ENCODE measurements at places on chromosomes 2 and 18. TPM values are rescaled to one million over a fixed set of nuclear protein-coding genes. Genes with fewer than 3 reads are reported as not detected.

- DNase-seq: no peak
These were observed 58.3 kb downstream of the ADNP2 start for GRCh38 chr18:80167331-80167730.

DNA sequence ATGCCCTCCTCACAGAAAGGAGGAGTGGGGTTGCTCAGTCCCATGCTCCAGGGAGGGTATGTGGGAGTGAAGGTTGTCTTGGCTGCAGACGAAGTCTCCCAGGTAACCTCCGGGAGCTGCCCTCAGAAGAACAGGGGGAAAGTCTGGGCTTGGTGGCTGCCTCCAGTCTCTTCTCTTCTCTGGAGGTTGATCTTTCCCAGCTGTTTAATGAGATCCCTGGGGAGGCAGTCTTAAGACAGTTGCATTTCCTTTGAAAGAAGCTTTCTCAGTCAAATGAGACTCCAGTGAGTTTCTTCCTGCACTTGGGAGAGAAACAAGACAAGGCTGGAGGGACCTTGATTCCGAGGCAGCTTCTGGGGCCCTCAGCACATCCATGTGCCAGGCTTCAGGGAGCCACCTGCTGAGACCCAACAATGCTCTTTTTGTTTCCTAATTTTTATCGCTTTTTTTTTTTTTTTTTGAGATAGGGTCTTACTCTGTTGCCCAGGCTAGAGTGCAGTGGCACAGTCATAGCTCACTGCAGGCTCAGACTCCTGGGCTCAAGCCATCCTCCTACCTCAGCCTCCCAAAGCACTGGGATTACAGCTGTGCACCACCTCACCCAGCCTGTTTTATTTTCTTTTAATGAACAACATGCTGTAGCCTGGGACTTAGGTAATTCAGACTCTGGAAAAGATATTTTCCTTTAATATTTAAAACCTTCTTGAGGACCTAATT, 71.7 kb upstream of the TPO start:
- no peak for DNase-seq

DNA sequence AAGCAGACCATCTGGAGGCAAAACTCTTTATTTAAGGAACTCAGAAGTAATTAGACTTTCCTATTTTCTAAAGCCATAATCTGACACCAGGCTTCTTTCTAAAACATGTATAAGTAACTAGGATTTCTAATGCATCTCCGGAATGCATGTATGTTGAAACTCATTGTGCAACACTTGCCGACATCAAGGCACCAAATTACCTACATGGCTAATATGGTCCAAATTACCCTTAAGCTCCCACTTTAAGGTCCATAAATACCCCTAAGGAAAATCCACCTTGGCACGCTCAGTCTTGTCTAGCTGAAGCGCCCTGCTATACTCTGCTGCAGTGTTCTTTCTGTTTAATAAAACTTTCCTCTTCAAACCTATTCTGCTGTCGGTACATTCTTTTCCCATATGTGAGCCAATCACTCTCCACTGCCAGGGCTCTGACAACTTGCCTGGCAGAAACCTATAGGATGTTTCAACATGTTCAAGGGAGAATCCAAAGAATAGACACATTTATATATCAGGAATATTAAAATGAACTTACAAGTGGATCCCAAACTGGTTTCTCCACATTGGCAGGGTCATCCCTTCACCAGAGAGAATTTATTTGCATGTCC, 171.9 kb downstream of the GALNT1 start:
- DNase-seq: no peak

ACVR1C gene
- 0.04 TPM for polyA plus RNA-seq

MCM6 gene
- polyA plus RNA-seq: 22.8 TPM

DNA sequence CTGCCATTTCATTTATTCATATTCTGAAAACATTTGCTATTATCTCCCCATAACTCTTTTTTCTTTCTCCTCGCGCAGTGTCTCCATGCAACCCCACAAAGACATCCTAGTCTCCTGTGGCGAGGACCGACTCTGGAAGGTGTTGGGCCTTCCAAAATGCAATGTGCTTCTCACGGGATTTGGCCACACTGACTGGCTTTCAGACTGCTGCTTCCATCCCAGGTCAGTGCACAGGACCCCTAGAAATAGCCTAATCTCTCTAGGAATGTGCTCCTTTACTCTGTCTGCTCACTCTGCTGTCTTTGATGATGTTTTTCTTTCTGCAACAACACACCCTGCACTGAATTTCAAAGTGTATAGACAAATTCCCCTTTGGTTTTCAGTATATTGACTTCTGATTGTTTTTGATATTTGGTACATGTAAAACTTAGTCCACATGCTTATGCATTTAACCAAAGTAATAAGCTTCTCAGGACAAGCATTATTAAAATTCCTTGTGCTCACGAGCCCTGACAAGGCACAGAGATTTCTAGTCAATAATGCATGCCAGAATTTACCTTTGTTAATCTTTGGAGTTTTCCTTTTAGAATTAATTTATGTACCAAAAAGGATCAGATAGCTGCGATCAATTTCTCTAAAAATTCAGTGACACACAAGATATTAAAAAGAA, 548.3 kb upstream of the VWC2L start:
- DNase-seq: no peak

CCL20 gene
- polyA plus RNA-seq: not detected

- no peak for DNase-seq
These were observed 132.6 kb downstream of the COL4A4 start for GRCh38 chr2:227031379-227031778.

DNA sequence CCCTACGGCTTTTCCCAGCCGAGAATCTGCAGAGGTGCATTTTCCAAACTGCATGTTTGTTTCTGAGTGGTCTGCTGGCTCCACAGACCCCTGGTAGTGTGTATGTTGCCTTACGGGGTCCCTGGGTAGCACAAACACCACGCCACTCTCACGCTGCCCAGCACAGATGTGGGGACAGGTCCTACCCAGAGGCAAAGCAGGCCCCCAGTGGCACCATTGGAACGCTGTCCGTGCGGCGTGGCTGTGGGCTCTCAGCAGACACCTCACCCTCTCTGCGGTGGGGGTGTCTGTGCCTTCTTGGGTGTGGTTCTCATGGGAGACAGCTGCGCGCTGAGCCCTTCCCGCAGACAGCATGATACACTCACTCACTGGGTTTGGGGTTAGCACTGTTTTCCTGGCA, 137.4 kb downstream of the NFATC1 start:
- no peak for DNase-seq

GRCh38 chr18:79496978-79497637, 101.4 kb downstream of the NFATC1 start:
- peak; percentile 41 for DNase-seq

NTSR2 gene
- not detected for polyA plus RNA-seq

- no peak for DNase-seq
These were observed 37.1 kb downstream of the SLC25A52 start for GRCh38 chr18:31723639-31723989.

ESPNL gene
- polyA plus RNA-seq: 1.0 TPM

- no peak for DNase-seq
These were observed 8.6 kb downstream of the CIDEA start for GRCh38 chr18:12262748-12263147.

LYPD6 gene
- polyA plus RNA-seq: 1.3 TPM
